CD4-positive, alpha-beta memory T cell (primary cell): ENCODE measurements at places on chromosomes 5 and 9.

DNA sequence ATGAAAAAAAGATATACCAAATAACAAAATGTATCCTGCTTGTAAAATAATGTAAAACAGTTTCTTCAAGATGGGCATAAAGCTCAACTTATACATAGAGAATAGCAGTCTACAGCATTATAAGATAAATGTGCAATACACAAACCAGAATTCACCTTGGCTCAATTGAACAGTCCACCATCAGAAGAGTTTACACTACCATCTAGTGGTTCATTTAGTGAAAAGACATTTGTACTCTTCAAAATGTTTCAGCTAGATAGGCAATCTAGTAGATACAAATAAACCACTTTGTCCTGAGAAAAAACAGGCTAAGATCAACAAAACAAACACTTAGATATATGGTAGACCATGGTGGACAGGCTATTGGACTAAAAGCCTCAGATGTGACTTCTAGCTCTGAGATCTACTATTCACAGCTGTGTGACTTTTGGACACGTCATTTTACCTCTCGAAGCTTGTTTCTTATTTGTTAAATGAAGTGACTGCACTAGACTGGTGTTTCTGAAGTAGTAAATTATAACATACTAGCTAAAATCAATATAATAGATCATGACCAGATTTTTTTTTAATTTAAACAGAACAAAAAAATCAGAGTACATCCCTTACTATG lies 22.1 kb upstream of the TPD52L3 start:
- DNase-seq: peak; percentile 5

DNA sequence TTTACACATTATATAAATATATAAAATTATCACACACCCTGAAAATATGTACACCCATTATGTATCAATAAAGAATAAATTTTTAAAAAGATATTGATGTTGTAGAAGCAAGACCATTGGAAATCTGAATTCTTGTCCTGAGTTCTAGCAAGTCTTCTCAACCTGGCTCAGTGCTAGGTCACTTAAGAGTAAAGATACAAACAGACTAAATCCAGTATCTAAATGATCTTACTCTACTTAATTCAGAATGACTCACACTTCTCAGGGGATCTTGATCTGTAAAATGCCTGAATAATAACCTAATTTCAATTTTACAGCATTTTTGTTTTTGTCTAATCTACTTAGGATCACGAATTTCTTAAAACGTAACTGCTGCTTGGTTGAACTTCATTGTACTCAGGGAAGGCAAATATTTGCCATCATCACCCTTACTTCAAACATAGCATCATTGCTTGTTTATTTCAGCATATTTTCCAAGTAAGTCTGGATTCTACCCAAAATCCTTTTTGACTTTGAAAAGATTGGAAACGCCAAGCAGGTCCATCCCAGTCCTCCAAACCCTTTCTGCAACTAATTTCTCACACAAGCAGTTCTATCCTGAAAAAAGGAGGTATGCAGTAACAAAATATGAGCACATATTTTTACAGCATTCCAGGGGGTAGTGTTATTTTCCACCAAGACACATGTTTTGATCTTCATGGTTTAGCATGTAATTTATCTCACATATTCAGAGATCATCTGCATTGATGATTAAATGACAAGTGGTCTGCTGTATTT lies 582.6 kb downstream of the PSAT1 start:
- DNase-seq: no peak

GRCh38 chr5:7410936-7411511 lies 15.1 kb downstream of the ADCY2 start:
- no peak for DNase-seq

- no peak for DNase-seq
Measured at GRCh38 chr5:1732238-1732941, 67.2 kb downstream of the MRPL36 start.

DNA sequence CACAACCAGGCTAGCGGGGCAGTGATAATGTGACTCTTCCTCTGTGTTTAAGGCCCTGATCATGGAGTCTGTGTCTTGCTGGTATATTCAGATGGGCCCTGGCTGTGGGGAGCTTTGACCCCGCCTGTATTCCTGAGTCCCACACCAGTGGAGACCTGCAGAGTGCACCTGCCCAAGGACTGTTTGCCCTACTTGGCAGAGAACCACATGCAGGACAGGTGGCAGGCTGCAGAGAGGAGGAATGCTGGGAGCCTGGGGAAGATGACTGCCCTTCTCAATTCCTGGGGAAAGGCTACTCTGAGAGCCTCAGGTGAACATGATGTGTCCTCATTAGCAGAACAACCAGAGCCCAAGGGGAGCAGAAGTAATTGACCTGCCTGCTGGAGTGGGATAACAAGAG lies 36.2 kb downstream of the IARS1 start:
- no peak for DNase-seq
